ENCODE measurements at places on chromosomes 12 and 14.

GRCh38 chr14:102539544-102540314, 30.2 kb upstream of the ANKRD9 start:
- DNase-seq, result no peak

- peak; percentile 25 for DNase-seq
Observed at GRCh38 chr12:19186722-19187661, 57.5 kb downstream of the PLEKHA5 start.

DNA sequence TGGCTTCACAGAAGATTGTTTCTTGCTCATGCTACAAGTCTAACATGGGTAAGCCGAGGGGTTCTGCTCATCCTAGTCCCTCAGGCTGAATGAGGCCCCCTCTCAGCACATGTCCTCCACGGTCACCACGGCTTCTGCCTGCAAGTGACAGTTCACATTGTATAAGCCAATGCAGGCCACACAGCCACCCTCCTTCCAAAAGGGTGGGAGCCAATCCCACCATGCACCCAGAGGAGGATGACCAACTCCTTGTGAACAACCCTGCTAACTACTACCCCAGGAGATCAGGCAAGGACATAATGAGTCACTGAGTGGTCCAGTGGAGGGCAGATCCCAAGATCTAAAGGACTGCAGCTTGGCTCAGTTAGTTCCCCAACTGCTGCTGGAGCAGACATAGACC, 6.1 kb downstream of the SPRING1 start:
- DNase-seq, result no peak

GRCh38 chr14:74638966-74639365, 26.9 kb upstream of the LTBP2 start:
- DNase-seq, result no peak

DNA sequence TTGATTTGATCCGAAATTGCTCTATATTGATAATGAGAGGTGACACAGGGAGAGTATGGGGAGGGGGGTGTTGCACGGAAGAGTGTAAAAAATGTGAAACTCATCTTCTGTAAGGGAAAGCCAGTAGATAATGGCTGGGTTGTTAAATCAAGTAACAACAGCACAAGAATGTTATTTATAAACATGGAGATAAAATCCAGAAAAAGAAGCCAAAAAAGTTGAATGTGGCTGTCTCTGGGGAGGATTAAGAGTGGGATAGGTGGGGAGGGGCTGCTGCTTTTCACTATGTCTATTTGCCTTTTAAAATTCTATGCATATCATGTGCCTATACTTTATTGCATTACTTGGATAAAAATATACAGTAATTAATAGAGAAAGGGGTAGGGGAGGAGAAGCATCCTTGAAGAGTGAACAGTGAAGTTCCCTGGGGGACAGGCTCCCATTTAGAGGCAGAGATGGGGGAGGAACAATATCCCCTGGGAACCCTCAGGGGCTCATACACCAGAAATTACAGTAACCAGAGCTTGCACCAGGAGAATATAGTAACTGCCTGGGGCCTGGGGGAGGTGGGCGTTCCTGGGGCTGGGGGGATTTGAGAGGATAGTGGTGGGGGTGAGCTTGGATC, 39.2 kb upstream of the ANKRD9 start:
- no peak for DNase-seq
